Activated naive CD8-positive, alpha-beta T cell treated with anti-CD3 and anti-CD28 coated beads, Interleukin-2, amount 10 ng/mL, durations not matched to agents 7 days and 5 days (primary cell): ENCODE measurements at places on chromosomes 7 and 10. TPM values are rescaled to one million over a fixed set of nuclear protein-coding genes. Genes with fewer than 3 reads are reported as not detected.

MUC3A gene
- not detected for total RNA-seq

MYL10 gene
- total RNA-seq: not detected

TMEM139 gene
- total RNA-seq: 1.1 TPM

FEZF1 gene
- total RNA-seq: not detected

CDC14C gene
- total RNA-seq: not detected

AKR1C4 gene
- total RNA-seq: not detected

SPDYE11 gene
- total RNA-seq: not detected

SPDYE1 gene
- total RNA-seq: 0.11 TPM

FKBP6 gene
- not detected for total RNA-seq

SLC18A3 gene
- total RNA-seq: not detected

GBX1 gene
- total RNA-seq: not detected

CCSER2 gene
- 92.7 TPM for total RNA-seq

HOXA3 gene
- not detected for total RNA-seq

RASSF4 gene
- 3.1 TPM for total RNA-seq

SCRN1 gene
- 11.5 TPM for total RNA-seq

CUZD1 gene
- 3.0 TPM for total RNA-seq

NHLRC2 gene
- total RNA-seq: 26.5 TPM

LRMDA gene
- not detected for total RNA-seq

TMEM176B gene
- 0.61 TPM for total RNA-seq

SPDYE16 gene
- 0.71 TPM for total RNA-seq

SLC29A4 gene
- total RNA-seq: 3.1 TPM

HSPA14 gene
- 23.0 TPM for total RNA-seq

VWDE gene
- total RNA-seq: 5.5 TPM

MGMT gene
- total RNA-seq: 24.7 TPM

NPY4R gene
- not detected for total RNA-seq

CHPF2 gene
- total RNA-seq: 48.4 TPM

PNLIPRP2 gene
- not detected for total RNA-seq

GDF2 gene
- not detected for total RNA-seq

PMPCB gene
- 57.0 TPM for total RNA-seq

ANKIB1 gene
- 75.5 TPM for total RNA-seq

NKX1-2 gene
- not detected for total RNA-seq

GJD4 gene
- total RNA-seq: not detected

AGAP6 gene
- total RNA-seq: 17.9 TPM

SPOCK2 gene
- total RNA-seq: 371 TPM

REPIN1 gene
- 53.4 TPM for total RNA-seq

NODAL gene
- total RNA-seq: not detected

AGBL3 gene
- total RNA-seq: 6.7 TPM

TMEM254 gene
- total RNA-seq: 13.2 TPM

HIF1AN gene
- total RNA-seq: 52.3 TPM

SPDYE18 gene
- 0.64 TPM for total RNA-seq

MUC12 gene
- not detected for total RNA-seq

FAM221A gene
- 5.8 TPM for total RNA-seq

A1CF gene
- total RNA-seq: not detected

DIP2C gene
- 1.6 TPM for total RNA-seq

AKR1C3 gene
- total RNA-seq: 2.0 TPM

PDIA4 gene
- 56.6 TPM for total RNA-seq

HDAC9 gene
- total RNA-seq: 0.71 TPM

ZEB1 gene
- 42.6 TPM for total RNA-seq

CRTAC1 gene
- total RNA-seq: not detected

ENO4 gene
- not detected for total RNA-seq

TCAF2 gene
- 20.9 TPM for total RNA-seq

ZSCAN21 gene
- total RNA-seq: 10.1 TPM

FANK1 gene
- total RNA-seq: 0.96 TPM

LRRN3 gene
- total RNA-seq: 193 TPM
